ENCODE measurements at places on chromosomes 7 and 10.

GRCh38 chr7:107147464-107148393, 21.1 kb upstream of the HBP1 start:
- DNase-seq, result peak; percentile 75

- DNase-seq, result no peak
These were observed 32.1 kb upstream of the HECTD2 start for GRCh38 chr10:91378061-91378460.

DNA sequence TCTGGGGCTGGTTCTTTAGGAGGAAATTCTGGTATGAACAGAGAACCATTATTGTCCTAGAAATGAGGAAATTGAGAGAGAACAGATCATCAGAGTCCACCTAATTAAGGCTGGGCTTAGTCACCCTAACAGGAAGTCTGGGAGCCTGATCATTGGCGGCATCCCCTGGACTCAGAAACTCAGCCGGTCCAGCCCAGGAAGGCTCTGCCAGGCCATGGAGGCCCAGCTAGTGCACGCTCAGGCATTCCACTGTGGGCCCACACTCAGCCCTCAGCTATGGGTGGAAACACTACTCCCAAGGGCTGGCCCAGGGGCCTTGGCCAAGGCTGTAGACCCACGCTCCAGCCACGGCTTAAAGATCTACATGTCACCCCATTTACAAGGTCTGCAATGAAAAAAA, 109.2 kb downstream of the PTPN20 start:
- DNase-seq, result no peak

DNA sequence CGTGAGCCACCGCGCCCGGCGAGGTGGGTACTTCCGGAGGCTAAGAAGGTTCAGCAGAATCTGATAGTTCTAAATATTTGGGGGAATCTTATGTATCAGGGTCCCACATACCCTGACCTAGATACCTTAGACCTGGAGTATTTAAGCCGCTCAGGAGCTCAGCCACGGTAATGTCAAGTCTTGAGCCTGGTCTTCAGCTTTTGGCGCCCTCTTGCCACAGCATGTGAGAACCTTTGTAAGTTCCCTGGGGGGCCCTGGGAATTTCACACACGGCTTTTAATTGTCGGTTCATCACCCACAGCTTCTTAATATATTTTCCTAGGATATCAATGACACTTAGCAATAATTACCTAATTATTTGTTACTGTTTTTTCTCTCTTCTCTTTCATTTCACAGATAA, 324.3 kb upstream of the GALNT17 start:
- DNase-seq, result no peak

DNA sequence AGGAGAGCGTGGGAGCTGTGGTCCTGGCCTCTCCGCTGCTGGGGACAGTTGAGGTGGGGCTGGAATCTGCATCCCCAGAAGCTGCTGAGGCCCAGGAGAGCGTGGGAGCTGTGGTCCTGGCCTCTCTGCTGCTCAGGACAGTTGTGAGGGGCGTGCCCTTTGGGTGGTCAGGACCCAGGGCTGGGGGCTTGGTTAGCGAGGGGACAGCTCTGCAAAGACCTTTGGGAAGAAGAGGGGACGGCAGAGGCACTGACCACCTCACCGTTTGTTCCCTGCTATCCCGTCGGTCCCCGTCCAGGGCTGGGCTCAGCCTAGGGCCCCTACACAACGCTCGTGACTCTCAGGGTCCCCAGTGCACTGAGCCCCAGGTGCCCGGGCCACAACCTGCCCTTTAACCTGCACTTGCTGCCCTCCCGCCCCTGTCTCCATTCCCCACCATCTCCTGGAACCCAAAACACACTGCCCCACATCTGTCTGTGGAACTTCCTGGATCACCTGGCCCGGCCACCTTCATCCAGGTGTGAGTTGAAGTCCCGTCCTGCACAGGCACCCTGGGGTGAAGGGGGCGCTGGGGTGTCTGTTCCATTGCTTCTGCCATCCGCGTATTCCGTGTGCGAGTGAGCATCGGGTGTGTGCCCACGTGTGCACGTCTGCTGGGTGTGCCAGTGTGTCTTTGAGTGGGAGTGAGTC, 14.1 kb downstream of the FOXL3 start:
- no peak for DNase-seq

DNA sequence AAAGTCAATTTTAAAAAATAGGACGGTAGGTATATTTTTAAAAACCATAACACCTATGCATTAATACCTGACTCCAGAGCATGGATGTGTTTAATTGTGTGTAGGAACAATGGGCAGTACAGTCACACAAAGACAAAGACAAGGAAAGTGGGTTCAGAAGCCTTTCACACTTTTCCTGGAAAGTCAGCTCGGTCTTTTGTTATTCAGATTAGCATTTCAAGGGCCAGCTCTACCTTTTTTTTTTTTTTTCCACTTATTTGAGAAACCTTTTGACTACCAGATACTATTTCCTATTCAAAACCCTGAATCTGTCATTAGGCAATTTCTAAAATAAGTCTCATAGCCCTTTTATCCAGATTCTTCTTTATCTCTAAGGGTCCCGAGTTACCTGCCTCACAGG, 401.9 kb downstream of the PARD3 start:
- no peak for DNase-seq

DNA sequence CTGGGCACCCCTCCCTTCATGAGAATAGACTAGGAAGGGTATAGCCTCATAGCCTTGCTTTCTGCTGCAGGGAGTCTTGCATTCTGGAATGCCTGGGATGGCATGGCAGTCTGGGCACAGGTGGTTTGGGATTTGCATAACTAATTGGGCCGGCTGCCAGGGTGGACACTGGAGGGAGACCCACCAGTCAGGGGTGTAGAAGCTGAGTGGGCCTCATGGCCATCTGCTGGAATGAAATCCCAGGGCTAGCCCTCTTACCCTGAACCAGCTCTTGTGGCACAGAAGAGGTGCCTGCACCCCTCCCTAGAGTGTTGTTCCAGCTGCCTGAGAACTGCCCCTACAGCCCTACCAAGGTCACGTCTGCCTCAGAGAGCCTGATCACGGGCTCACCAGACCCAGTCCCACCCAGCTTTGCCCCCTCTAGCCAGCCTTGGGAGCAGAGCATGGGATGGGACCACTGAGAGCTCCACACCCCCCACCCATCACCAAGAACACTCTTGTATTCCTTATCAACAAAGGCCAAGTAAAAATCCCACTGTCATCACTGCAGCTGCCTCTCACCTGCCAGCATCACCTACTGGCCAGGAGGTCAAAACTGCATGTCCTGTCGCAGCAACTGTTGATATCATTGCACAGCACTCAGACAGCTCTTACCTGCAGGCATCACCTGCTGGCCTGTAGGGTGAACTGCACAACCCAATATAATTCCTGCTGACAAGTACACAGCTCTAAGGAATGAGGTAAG, 148.9 kb downstream of the ZEB1 start:
- DNase-seq, result peak; percentile 31

GRCh38 chr7:158256091-158256816, 331.4 kb downstream of the PTPRN2 start:
- DNase-seq, result no peak

DNA sequence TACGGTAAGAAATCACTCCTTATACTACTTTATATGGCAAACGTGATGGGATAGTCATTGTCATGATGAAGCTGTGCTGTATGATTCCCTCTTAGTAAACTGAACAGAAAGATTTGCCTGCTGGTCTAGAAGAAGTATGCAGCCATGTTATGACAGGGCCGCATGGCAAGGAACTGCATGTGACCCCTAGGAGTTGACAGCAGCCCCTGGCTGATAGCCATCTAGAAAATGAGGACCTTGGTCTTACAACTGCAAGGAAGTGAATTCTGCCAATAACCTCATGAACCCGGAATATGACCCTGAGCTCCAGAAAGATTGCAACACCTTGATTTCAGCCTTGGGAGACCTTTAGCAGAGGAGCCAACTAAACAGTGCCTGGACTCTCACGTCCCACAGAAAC, 193.3 kb downstream of the SEMA3E start:
- no peak for DNase-seq

- no peak for DNase-seq
These were observed 78.4 kb upstream of the ADO start for GRCh38 chr10:62726142-62726541.

DNA sequence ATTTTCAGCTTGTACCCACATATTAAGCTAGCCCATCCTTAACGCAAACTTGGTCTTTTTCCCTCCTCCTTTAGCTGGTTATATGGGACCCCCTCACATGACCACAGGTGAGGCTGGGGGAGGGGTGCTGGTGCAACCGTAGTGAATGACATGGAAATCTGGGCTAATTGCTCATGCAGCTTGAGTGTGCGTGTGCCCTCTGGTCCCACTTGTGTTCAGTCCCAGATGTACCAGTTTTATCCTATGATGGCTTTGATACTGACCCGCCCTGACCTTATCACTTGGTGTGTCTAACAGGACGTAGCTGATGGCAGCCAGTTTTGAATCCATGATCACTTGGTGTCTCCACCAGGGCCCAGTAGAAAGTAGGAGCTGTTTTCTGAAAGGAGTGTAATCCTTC, 5.1 kb upstream of the ZC3HAV1 start:
- no peak for DNase-seq

GRCh38 chr7:16212610-16213009, 208.7 kb downstream of the CRPPA start:
- no peak for DNase-seq

- DNase-seq, result no peak
These were observed 244.7 kb downstream of the EBF3 start for GRCh38 chr10:129719415-129719739.

GRCh38 chr7:66187905-66188304, 17.2 kb upstream of the TPST1 start:
- no peak for DNase-seq

GRCh38 chr10:24382596-24382978, 173.6 kb downstream of the KIAA1217 start:
- DNase-seq, result no peak

DNA sequence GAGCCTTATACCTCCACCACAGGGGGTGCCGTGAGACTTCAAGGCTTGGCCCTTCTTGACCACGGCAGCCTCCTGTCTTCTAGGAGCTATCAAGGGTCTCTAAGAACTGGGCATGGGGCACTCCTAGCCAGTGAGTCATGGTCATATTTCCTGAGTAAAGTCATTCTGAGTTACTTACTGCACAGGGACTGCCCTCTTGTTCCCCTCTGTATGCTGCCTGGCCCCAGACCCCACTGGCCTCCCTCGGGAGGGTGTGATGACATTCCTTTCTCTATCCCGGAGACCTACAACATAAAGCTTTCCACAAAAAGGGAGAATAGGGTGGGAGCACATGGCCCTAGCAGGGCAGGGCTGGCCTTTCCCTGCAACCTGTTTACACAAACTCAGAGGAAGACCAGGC, 21.4 kb downstream of the DPCD start:
- no peak for DNase-seq

GRCh38 chr7:47414342-47415317, 167.3 kb downstream of the TNS3 start:
- DNase-seq, result no peak

DNA sequence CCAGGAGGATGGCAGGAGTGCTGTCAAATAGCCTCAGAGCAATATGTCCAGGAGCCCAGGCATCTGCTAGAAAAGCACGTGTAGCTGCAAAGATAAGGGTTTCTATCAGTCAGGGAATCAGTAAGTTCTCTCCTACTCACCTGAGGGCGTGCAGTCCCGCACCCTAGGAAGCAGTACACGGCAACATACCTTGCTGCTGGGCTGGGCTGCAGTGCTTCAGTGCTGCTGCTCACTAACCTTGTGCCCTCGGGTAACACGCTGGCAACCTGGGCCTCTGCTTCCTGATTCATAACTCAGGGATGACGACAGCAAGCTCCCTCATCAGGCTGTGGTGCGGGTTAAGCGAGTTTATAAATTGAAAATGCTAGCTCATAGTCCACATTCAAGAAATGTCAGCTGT, 29.5 kb upstream of the CCNY start:
- DNase-seq, result peak; percentile 26

DNA sequence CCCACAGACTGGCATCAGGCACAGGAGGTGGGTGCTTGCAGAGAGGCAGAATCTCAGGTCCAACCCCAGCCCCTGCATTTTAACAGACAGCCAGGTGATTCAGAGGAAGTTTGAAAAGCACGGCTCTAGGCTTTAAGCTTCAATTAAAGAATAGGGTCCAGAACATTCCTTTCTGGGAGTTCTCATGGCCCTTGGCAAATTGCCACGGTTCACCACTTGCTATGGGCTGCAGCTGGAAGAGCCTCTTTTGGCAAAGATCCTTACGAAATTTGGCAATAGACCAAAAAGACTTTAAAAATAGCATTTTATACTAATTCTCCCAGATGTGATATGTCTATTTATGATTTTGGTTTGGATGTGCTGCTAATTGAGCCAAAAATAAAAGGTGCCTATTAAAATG, 148.1 kb downstream of the ITGA8 start:
- DNase-seq, result no peak

DNA sequence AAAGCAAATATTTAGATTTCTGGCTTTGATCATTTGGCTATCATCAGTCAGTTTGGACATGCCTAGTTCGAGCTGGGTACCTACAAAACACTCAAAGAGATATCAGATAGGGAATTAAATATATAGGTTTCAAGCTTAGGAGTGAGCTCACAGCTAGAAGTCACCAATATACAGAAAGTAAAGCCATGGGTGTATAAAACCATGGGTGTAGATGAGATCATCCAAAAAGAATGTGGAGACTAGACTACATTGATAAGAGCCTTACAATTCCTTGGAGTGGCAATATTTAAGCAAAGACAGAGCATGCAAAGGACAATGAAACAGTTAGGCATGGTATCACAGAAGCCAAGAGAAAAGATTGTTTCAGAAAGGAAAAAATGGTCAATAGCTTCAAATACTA, 7.2 kb upstream of the RALA start:
- peak; percentile 53 for DNase-seq

DNA sequence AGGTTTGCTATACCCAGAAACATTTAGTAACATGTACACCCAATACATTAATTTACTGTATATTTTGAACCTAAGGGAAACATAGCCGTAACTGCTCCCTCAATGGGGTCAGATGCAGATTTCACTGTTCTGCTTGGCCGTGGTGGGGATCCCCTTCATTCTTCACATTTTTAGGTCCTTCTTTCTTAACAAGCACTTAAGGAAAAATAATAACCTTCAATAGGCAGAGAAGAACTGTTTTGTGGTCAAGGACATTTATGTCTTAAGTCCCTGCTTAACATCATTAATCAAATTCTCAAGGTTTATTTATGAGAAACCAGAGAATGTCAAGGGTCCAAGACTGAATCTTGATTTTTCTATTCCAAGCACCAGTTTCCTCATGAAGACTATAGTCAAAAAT, 592.1 kb upstream of the ANKRD30A start:
- DNase-seq, result no peak

DNA sequence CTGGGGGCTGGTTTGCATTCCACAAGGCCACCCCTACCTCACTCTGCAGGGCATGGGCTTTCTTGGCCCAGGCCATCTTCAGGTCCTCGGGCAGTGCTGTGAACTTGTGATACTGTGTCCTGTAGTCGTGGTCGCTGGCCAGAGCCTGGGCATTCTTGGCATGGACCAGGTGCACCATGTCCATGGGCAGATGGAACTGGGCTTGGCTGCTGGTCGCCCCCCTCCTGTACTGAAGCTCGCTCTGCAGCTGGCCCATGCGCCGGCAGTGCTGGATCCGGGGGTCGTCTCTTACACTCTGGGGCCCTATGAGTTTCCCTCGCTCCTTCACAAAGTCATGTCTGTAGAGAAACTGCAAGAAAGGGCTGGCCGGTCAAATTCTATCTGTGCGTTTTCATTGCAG, 51.7 kb downstream of the HABP2 start:
- DNase-seq, result no peak

- no peak for DNase-seq
These were observed 429.1 kb downstream of the ACTR3B start for GRCh38 chr7:153188630-153189029.

GRCh38 chr7:157402911-157403534, 66.2 kb downstream of the DNAJB6 start:
- DNase-seq, result no peak

GRCh38 chr7:68295386-68295785, 1298.8 kb downstream of the TYW1 start:
- DNase-seq, result no peak

GRCh38 chr7:116653204-116653603, 18.8 kb upstream of the MET start:
- peak; percentile 89 for DNase-seq
